Bone marrow (tissue), 2 donors: ENCODE measurements at places on chromosomes 11 and 22.
A peak's percentile ranks its signal among the peaks of the same experiment; 100 is the strongest.

DNA sequence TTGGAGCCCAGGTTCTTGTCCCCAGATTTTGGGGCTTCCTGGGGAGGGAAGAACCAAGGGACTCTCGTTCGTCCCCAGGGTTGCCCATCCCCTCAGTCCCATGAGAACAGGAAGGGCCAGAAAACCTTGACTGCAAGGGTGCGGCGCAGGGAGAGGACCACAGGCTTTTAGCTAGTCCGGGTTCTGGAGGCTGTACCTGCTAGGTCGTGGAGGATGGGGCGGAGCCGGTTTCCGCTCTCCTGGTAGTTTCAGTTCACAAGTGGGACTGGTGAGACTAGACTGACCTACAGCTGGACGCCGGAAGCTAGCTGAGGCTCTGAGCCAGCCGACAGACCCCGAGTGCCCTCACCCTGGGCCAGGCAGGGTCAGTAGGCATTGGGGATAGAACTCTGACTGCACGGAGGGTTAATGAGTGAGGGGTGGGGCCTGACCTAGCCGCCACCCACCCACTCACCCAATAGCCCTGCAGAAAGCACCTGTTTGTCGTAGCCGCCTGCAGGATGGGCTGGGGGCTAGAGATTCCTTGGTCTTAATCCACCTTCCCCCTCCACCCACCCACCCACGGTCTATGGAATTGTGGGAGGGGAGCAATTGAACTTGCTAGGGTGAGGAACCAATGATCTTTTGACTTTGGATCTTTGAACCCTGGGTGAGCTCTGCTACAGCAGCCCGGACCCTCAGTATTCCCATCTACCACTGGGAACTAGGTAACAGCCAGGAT is 1.5 kb downstream of the MAFF start:
- no peak for DNase-seq

- DNase-seq, result no peak
Observed at GRCh38 chr11:114058871-114059277, 637 bp upstream of the ZBTB16 start.

GRCh38 chr11:81644239-81644840 is 1089.3 kb downstream of the FAM181B start:
- DNase-seq, result peak; percentile 37

- DNase-seq, result no peak
Observed at GRCh38 chr22:22930571-22931556, 43.2 kb downstream of the IGLL5 start.

GRCh38 chr11:4063348-4063747 is 31.3 kb upstream of the RRM1 start:
- DNase-seq, result no peak

- no peak for DNase-seq
Observed at GRCh38 chr11:57167125-57167846, 14.5 kb upstream of the LRRC55 start.

GRCh38 chr22:49355211-49355920 is 472.3 kb downstream of the BRD1 start:
- DNase-seq, result no peak

- DNase-seq, result no peak
Observed at GRCh38 chr11:69257838-69258658, 35.9 kb upstream of the MYEOV start.

DNA sequence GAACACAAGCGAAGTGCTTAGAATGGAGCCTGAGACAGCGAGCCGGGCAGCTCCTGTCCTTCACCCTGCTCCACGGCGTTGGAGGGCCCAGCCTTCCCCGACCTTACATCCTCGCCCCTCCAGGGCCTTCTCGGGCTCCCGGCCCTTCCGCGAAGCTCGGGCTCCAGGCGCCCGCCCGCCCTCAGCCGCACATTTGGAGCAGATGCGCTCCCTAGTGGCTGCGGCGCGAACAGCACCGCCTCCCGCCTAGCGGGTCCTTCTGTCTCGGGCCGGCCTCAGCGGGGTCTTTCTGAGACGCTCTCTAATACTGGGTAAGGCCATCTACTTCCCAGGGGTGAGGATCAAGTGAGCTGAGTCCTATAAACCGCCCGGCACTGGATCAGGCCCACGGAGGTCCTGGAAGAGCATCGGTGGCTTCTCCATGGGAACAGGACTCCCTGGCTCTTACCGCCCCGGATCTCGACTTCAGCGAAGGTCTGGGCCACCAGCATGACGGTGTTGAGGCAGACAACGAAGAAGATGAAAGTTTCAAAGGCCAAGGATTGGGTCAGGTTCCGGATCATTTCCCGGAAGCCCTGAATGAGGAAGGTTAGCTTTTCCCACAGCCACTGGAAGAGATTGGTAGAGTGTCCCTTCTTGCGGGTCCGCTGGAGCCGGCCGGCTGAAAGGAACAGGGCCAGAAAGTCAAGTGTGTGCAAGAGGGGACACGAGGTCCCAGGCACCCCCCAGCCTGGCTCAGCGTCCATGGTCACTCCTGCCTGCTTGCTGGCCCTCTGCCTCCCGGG is 3.7 kb downstream of the CATSPER1 start:
- DNase-seq, result peak; percentile 45

DNA sequence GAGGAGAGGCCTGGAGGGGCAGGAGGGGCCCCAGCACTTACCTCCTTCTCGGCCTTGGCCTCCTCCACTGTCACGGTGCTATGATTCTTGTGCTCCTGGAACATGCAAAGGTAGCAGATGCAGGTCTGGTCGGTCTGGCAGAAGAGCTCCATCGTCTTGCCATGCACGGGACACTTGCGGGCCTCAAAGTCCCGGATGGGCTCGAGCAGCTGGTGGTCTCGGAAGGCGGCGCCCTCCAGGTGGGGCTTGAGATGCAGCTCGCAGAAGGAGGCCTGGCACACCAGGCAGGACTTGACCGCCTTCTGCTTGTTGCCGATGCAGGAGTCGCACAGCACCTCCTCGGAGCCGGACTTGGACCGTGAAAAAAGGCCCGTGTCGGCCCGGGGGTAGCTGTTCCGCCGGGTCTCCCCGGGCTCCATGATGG is 714 bp downstream of the TRIM29 start:
- no peak for DNase-seq

DNA sequence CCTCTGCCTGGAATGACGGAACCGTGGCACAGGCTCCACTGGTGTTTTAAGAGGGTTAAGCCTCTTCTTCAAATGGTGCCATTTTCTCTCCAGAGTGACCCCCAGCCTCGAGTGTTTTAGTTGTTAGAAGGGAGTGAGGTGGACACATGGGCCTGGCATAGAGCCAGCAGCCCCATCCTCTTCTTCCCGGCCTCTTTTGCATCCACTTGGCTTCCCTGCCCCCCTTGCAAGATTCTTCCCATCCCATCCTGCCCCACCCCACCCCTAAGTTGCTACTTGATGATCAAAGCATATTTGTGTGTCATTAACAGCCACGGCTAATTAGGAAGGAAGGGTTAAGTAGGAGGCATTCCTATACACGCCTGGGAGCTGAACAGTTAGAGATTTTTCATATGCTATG is 72.3 kb upstream of the CRYBB3 start:
- DNase-seq, result no peak

- DNase-seq, result no peak
Observed at GRCh38 chr22:42877597-42878340, 20.7 kb upstream of the ARFGAP3 start.

GRCh38 chr11:113805640-113806039 is 26.0 kb downstream of the CLDN25 start:
- DNase-seq, result no peak

GRCh38 chr22:49080631-49081030 is 747.0 kb downstream of the BRD1 start:
- no peak for DNase-seq

DNA sequence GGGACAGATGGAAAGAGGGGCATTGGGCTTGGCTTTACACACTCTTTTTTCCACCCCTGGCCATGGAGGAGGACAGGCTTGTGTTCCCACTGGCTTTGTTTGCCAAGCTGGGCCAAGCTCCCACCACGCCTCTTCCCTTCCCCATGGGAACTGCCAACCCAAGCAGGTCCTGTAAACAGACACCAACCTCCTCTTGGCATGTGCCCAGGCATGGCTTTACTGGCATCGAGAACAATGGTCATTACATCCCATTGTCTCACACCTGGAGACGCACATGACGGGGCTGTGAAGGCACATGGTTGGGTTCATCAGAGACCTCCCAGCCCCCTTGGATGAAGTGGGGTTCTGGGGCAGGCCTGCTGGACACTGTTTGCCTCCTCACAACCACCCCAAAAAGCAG is 11.7 kb downstream of the SEC14L3 start:
- no peak for DNase-seq

- DNase-seq, result no peak
Observed at GRCh38 chr11:74444173-74444826, 23.0 kb downstream of the KCNE3 start.

GRCh38 chr11:1931341-1932104 is 12.0 kb downstream of the TNNT3 start:
- DNase-seq, result no peak

- DNase-seq, result no peak
Observed at GRCh38 chr22:29155966-29156365, 49.7 kb upstream of the EMID1 start.

GRCh38 chr11:58179648-58180047 is 9.2 kb upstream of the OR9Q2 start:
- DNase-seq, result no peak
